Right cardiac atrium (tissue), 5 donors: ENCODE measurements at places on chromosomes 12 and 14. TPM values are rescaled to one million over a fixed set of nuclear protein-coding genes. Genes with fewer than 3 reads are reported as not detected.
A peak's percentile ranks its signal among the peaks of the same experiment; 100 is the strongest.

- DNase-seq: no peak
Measured at GRCh38 chr12:114846771-114847170, 162.8 kb upstream of the TBX3 start.

DNA sequence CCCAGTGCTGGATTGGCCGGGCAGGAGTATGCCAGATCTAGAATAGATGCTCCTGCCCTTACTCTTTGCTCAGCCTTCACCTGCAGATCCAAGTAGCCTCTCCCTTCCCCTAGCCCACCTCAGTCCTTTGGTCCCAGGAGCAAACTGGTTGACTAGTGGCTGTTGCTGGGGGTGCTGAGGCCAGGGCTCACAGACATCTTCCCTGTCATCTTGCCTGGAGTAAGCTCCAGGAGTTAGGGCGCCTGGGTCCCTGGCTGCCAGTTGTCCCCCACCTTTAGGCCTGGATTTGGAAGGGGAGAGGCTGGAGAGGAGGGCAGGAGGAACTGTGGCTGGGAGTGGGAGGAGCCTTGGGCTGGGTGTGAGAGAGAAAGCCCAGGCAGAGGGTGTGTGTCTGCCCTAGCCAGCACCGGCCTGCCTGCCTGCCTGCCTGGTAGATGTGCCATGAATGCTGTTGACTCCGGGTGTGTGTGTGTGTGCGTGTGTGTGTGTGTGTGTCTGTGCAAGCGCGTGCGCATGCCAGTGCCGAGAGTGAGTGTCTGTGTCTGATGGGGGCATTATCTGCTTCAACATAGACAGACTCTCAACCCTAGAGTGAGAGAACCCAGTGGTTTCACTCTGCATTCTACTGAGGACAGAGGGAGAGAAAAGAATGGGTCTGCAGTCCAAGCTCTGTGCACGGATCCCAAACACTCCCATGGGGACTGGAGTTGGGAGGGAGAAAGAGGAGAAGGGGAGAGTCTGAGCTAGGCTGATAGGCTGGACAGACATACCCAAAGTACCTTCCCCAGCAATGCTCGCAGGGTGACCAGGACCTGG is 845 bp upstream of the RARG start:
- peak; percentile 88 for DNase-seq

DNA sequence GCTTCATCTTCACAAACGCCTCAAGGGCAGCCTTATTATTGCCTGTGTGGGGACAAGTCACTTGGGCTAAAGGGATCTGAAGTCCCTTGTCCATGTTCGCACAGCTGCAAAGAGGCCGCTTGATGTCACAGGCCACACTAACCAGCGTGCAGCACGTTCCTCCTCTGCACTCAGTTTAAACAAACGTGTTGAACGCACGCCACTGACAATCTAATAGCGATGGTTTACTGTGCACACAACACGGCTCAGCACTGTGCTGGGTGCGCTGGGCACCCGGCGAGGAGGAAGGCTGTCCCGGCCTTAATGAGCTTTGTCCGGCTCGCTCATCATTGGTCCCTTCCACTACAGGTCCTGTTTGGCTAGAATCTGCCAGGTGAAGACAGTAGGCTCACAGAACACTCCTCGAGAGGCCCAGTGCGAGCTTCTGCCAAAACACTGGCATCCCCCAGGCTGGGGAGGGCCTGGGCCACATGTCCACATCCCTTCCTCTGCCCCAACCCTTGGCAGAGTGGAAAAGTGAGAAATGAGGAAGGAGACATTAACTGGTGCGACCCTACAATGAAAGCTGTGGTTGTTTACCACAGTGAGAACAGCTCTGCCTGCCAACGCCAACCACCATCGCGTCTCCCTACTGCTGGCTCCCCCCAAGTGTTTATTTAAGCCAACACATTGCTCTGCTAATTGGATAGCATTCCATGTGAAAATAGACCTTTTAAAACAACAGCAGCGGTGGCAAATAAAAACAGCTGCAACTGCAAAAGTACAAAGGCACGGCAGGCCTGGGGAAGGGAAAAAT is 113.2 kb downstream of the RBM19 start:
- no peak for DNase-seq

DNA sequence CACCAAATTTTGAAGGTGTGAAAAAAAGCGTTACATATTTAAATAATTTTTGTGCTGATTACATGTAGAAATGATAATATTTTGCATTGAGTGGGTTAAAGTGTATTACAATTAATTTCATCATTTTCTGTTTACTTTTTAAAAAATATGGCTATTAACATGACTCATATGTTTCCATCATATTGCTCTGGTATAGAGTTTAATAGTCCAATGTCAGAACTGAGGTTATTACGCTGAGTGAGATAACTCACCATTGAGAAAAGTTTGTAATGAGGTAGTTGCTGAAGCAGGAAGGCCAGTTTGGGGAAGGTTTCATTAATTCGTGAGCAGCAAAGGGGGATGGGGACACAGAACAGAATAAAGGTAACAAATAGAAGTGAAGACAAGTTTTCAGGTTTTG is 865.7 kb upstream of the MGAT4C start:
- no peak for DNase-seq

- DNase-seq: no peak
Measured at GRCh38 chr12:31339831-31340622, 14.1 kb upstream of the SINHCAF start.

DNA sequence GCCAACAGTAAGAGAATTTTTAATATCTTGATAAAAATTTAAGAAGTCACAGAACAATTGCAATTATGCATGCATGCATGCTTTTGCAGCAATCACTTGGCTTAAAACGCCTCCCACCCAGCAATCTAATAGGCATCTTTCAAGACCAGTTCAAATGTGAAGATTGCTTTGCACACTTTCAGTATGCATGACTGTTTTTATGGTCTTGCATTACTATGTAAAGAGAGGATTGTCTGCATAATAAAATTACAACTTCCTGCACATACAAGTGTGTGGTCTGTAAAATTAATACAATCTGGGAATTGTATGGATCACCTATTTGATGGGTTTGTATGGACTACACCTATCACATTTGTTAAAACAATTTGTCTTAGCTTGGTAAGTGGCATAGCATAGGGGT is 48.8 kb downstream of the E2F7 start:
- no peak for DNase-seq

- no peak for DNase-seq
Measured at GRCh38 chr12:112906712-112907414, at the start of gene OAS1. Gene OAS1, plus strand, starts transcription at chr12:112906962. Its CDS starts 78 bp downstream, at chr12:112907040.

DNA sequence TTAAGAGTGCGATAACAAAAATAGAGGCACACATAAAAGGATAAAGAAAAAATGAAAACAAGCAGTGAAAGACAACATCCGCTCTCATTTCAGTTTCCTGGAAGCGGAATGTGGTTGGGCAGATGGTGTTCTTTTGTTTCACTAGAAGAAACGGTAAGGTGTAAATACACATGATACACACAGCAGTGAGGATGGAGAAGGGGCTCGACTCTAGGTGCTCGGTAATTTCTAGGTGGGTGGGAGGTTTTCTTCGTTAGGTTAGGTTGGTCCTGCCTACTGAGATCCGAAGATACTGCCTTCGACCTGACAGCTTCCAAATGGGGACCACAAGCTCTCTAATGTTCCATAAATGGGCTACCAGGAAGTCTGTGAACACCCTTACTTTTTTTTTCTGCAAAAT is 1082.5 kb downstream of the BCL11B start:
- no peak for DNase-seq

- no peak for DNase-seq
Measured at GRCh38 chr12:116880213-116880816, 926 bp downstream of the HRK start.

DNA sequence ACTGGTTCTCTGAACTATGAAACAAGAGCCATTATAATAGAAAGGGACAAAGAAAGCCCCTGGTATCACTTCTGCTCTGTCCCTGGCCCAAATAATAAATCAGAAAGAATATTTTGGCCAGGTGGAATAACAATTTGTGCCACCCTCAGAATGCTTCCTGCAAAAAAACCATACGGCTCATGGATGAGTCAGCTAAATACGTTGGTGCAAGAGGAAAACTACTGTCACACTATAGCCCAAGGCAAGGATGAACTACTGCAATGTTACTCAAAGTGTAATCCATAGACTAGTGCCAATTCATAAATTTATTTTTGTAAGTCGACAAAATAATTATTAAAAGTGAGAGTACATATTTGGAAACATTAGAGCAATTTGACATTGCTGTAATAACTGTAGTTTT is 68.2 kb downstream of the ANKS1B start:
- no peak for DNase-seq

- DNase-seq: no peak
Measured at GRCh38 chr12:102215992-102216691, 18.5 kb upstream of the PMCH start.

Gene ASIC1
- 3.6 TPM for total RNA-seq

Gene PRR4
- 1.2 TPM for total RNA-seq
